NCI-H1092 treated with DMSO at 0.1 percent for 48 hours (cell line): ENCODE measurements at places on chromosomes 4 and X.

DNA sequence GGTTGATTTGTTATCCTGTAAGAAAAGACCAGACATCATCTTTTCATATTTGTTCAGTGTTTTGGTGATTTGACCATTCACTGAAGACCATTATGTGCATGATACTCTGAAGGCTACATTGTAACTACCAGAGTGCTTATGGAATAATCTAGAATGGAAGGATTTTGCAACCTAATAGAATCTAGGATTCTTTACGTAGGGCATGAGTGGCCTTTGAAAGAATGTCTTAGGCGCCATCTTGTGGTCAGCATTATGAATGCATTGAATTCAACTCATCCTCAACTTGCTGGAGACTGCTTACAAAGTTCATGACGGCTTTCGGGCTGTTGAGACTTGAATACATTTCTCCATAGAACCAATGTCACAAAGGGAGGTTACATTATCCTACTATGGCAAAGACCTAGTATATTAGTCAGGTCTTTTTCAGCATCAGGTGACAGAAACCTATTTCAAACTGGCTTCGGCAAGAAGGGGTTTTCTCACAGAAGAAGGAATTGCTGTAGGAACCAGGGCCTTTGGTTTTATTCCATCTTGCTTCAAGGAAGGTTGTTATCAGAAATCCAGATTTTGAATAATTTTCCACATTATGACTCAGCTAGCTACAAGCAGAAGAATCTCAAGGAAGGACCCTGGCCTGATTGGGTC lies 104.1 kb downstream of the GPAT3 start:
- peak; percentile 19 for DNase-seq

DNA sequence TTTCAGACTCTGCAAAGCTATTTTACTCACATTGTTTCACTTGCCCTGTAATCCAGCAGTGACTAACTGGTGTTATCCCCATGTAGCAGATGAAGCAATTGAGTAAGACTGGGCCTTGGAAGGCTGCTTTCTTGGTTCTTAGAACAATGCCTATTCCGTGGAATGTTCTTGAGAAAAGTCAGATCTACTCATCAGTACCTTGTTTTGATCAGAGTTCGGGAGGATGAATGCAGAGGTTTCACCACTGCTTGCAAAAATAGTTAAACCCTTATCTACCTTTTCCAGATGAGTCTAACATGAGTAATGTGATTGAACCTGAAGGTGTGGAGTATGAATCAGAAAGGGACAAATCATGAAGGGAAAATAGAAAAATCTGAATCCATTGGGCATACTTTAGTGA lies 1.8 kb downstream of the MAOB start:
- no peak for DNase-seq

- no peak for DNase-seq
Measured at GRCh38 chr4:35982318-35982717, 262.0 kb downstream of the ARAP2 start.

GRCh38 chrX:47223476-47224250 lies 5.2 kb downstream of the CDK16 start:
- no peak for DNase-seq

DNA sequence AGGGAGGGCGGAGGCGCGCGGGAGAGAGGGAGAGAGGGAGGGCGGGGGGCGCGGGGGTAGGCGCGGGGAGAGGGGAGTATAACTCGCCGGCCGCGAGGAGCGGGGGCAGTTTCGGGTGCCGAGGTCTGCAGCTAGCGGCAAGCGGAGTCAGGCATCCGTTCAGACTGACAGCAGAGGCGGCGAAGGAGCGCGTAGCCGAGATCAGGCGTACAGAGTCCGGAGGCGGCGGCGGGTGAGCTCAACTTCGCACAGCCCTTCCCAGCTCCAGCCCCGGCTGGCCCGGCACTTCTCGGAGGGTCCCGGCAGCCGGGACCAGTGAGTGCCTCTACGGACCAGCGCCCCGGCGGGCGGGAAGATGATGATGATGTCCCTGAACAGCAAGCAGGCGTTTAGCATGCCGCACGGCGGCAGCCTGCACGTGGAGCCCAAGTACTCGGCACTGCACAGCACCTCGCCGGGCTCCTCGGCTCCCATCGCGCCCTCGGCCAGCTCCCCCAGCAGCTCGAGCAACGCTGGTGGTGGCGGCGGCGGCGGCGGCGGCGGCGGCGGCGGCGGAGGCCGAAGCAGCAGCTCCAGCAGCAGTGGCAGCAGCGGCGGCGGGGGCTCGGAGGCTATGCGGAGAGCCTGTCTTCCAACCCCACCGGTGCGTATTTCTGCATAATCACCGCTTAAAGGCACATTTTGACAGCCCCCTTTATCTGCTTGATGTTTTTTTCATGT lies at the start of gene POU4F2:
POU4F2 (plus strand) TSS at position 108 of the 720 bp plus-strand sequence; CDS start at position 356, 248 bp downstream.
- DNase-seq = peak; percentile 32

- DNase-seq = no peak
Measured at GRCh38 chr4:182306792-182307507, 63.7 kb downstream of the TENM3 start.

DNA sequence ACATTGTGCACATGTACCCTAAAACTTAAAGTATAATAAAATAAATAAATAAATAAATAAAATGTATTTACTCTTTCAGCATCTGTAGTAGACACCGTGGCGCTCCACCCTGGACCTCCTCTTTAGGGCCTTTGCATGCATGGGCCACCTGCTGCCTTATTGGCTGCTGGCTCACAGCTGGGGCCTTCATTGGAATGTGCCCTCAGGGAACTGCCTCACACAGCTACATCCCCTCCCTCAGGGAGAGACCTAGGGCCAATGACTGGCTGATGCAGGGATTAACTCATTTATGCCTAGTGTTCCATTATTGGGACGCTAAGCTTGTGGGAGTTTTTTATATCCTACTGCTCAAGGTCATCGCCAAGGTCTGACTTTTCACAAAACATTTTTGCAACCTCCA lies 302.9 kb upstream of the FTHL17 start:
- DNase-seq = no peak

DNA sequence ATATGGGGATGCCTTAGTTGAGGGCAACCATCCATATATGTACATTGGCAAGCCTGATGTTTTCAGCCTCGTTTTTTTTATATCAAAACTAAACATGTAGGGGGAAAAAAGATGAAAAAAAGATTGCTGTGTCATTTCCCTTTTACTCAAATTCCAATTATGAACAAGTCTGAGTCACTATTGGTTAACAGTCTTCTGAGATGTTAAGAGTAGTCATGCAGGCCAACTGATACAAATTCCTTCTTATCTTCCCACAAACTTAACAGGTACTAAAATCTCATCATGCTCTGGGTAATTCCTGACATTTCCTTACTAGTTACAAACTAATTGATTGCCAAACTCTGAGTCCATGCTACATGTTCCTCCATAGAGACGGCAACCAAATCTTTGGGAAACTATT lies 222.1 kb downstream of the FRMPD4 start:
- no peak for DNase-seq

DNA sequence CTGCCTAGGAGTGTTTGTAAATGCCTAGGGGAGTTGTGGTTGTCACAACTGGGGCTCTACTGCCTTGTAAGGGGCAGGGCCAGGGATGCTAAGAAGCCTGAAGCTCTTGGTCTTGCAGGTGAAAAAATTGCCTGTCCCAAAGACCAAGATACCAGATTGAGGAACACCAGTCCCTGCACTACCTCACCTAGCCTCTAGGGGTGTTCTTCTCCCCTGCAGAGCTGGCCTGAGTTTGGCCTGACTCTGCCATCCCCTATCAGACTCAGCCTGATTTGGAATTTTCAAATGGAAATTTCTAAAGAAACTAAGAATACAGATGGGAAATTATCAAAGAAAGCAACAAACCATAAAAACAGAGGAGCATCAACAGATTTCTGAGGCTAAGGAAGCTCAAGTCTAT lies 90.4 kb downstream of the ZC4H2 start:
- no peak for DNase-seq

DNA sequence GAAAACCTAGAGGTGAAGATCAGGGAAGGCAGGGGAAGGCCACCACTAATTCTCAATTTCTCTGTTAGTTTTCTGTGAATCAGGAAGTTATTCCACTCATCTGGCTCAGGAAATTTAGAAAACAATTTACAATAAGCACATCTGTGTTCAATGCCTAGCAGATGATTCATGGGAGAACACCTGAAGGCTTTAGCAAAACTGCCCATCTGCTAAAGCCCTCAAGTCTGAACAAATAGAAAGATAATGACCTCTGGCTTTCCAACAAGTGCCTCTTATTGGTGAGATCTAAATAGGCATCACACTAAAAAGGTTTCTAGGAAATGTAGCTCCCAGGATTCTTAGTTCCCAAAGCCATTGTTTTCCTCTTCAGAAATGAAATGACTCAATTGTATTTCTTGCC lies 122.1 kb upstream of the GNPDA2 start:
- DNase-seq = peak; percentile 8

DNA sequence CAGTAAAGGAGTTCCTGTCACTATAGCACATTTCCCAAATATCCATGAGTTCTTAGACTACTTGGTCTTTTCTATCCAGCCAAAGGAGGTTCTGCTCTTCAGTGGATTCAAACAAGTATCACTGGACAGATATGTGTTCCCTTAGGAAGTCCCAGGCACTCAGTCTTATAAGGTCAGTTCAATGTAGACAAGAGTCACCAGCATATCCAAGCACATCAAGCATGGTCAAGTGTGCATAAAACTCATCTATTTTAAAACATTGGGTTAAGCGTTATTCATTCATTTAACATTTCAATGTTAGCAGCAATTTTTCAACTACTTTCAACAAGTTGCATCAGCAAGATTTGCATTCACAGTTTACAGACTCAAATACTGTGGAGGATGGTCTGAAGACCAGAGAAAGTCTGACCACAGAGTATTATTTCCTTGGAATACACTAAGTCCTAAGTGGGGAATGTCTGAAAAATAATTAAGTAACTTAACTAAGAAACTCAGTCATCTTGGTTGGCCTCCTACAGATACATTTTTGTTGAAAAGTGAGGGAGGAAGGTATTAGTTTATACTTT lies 630.5 kb upstream of the IGFBP7 start:
- no peak for DNase-seq

- no peak for DNase-seq
Measured at GRCh38 chrX:48569958-48570357, 4.3 kb upstream of the RBM3 start.

DNA sequence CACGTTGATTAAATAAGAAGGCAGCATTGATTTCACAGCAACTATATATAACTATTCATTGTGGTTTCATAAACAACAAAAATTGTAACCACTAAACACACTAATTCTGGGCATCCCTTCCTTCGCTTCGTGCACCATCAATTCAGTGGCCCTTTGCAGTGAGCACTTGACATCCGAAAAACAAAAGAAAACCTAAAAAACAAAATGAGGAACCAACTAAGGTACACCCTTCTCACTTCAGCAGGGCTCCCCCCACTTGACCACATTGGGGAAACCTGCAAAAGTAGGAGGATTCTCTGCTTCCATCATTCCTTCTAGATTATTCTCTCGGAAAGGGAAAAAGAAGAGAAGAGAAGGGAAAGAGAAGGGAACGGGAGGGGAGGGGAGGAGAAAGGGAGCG lies 28.3 kb downstream of the NBDY start:
- no peak for DNase-seq

- no peak for DNase-seq
Measured at GRCh38 chr4:176242764-176243347, 26.2 kb downstream of the ASB5 start.

DNA sequence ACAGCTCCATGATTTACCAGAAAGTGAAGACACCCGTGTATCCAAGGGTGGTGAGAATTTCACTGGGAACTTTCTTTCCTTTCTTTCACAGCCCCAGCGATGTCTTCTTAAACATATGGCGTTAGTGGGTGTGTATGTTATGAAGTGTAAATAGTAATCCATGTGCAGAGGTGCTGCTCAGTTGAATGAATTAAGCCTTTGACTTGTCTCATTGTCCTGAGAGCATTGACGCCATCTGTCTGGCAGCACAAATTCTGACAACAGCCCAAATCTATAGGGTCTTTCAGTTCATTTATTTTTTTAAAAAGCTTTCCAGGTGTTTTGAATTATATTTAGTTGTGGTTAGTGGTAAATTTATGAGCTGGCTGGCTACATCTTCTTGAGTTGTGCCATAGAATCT lies 69.4 kb downstream of the CLCN5 start:
- DNase-seq = no peak
